ENCODE measurements at places on chromosomes 7 and 10.

- no peak for DNase-seq
Measured at GRCh38 chr7:96100737-96101136, 221.2 kb downstream of the SLC25A13 start.

DNA sequence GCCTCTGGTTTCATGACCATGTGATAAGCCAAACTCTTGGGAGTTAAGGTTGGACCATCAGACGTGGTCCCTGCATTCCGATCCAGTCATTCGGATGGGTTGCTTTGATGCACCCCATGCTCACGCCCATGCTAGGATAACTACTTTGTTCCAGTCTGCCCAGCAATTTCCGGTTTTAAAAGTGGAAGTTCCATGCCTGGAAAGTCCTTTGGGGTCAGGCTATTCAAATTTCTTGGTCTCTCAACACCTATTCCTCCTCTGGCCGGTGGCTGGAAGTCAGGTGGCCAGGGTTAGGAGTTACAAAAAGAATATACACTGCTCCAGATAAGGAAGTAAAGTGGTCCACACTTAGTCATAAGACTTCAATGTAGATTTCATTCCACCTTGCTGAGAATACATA lies 37.7 kb upstream of the HABP2 start:
- no peak for DNase-seq

- DNase-seq = no peak
Measured at GRCh38 chr10:60312818-60313588, 76.7 kb downstream of the ANK3 start.

- no peak for DNase-seq
Measured at GRCh38 chr10:74139981-74140380, 10.6 kb downstream of the AP3M1 start.
